Activated CD4-positive, alpha-beta T cell treated with anti-CD3 and anti-CD28 coated beads, Interleukin-2, amount 10 ng/mL, durations not matched to agents 7 days and 5 days (primary cell): ENCODE measurements at places on chromosomes 1 and 21. TPM values are rescaled to one million over a fixed set of nuclear protein-coding genes. Genes with fewer than 3 reads are reported as not detected.

DNA sequence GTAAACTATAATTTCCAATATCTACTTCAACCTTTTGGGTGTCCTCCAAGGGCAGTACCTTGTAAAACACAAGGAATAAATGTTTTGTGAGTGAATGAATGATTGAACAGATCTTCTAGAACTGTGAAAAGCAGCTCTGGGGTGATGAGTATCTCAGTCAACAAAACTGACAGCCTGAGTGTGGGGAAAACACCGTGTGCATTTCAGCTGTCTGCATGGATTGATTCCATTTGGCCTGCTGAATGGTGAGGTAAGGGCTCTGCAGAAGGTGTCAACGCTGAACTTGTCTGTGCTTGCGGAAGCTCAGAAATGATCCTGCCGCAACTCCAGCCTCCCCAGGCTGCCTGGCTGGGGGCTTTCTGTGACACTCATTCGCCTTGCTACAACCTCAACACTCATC lies 7.4 kb upstream of the AGMAT start:
- no peak for DNase-seq
- no peak overlapping the region for H3K27ac ChIP-seq
- H3K4me1 ChIP-seq, result peaks cover 2% of the 10 kb centered on the region
- no peak overlapping the region for H3K4me3 ChIP-seq
- H3K27me3 ChIP-seq, result peaks cover 6% of the 10 kb centered on the region
- H3K36me3 ChIP-seq, result peaks cover 16% of the 10 kb centered on the region

SYNC gene
- total RNA-seq, result not detected

NR1I3 gene
- total RNA-seq, result not detected

CRNN gene
- total RNA-seq, result not detected

PKLR gene
- not detected for total RNA-seq

DNA sequence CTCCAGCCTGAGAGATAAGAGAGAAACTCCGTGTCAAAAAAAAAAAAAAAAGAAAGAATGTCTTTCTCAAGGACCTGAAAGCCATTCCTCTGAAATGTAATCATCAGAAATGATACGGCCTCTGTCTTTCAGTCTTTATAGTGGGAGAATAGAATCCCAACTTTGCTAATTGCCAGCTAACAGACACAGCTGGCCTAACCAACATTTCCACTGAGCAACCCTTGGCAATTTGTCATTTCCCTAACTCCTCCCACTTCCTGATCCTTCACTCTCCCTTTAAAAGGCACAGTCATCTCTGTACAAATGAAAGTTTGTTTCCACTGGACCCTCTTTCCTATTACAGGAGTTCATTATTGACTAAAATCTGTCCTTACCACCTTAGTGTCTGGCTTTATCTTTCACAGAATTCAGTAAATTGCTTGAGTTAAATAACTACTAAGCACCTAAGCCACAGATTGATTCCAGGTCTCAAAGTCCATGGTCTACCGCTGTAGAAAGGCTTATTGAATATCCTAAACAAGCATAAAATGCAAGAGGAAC lies 4.3 kb upstream of the CBR1 start:
- peaks cover 16% of the 10 kb centered on the region for H3K36me3 ChIP-seq
- H3K27me3 ChIP-seq, result peaks cover 4% of the 10 kb centered on the region
- peak; percentile 24 for DNase-seq
- no peak overlapping the region for H3K4me3 ChIP-seq
- H3K27ac ChIP-seq, result no peak overlapping the region
